ENCODE measurements at places on chromosomes 11 and 22. TPM values are rescaled to one million over a fixed set of nuclear protein-coding genes. Genes with fewer than 3 reads are reported as not detected.
A peak's percentile ranks its signal among the peaks of the same experiment; 100 is the strongest.

- no peak for DNase-seq
These were observed 16.9 kb downstream of the CLMP start for GRCh38 chr11:123178186-123178585.

DNA sequence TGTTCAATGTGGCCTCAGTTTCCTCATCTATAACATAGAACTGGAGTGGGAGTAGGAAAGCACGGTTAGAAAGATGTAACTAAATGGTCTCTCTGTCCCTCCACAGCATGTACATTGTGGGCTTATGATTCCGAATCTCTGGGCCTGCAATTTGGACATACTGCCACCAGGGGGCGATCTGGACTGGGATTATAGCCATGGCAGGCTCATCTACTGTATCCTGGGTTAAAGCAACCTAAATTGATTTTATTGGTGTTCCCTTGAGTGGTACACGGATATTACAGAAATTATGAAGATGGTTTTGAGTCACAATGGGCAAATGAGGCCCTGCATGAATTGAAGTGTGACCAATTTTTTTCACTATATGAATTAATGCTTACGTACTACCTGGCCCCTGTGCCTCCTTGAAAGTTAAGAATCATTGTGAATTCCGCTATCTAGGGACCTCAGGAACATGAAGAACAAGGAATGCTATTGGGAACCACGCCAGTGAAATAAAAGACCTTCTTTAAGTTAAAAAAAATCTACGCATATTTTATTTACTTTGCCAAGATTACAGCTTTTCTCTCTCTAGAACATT lies 32.9 kb downstream of the TST start:
- DNase-seq, result peak; percentile 30

- DNase-seq, result no peak
These were observed 54.4 kb downstream of the BBOX1 start for GRCh38 chr11:27095059-27095458.

GRCh38 chr11:34168642-34169420 lies 63.4 kb downstream of the NAT10 start:
- DNase-seq, result no peak

DNA sequence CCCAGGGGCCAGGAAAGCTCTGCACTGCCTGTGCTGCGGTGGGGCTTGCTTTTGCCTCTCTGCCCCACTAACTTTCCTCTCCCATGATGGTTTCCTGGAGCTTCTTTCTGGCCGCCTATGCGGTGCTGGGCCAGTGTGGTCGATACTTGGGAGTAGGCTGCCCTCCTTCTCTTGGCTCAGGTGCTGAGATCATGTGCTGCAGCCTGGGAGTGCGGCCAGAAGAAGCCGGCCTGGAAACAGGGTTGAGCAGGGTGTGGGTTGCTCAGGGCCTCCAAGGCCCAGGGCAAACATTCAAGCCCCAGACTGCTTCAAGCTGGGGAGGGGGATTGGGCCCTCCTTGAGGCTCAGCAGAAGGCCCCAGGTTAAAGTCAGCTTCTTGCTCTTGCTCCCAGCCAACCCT lies 125.0 kb downstream of the NTM start:
- no peak for DNase-seq

GRCh38 chr11:122226810-122227379 lies 110.9 kb upstream of the BLID start:
- no peak for DNase-seq

DNA sequence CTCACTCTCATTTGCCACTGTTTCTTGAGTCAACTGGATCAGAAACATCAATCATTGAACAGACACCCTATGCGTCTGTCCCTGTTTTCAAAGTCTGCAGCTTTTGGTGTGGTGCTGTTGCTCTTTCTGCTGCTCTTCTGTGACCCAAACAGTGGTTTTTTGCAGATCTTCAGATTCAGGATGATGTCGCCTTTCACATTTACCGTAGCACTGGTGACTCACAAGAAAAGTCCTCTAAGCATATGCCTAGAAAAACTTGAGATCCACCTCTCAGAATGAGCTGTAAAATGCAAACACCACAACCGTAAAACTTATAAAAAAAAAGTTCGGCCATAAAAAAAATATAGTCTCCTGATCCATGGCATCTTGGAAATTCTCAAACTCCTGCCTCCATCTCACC lies 400.4 kb downstream of the NTM start:
- no peak for DNase-seq

DNA sequence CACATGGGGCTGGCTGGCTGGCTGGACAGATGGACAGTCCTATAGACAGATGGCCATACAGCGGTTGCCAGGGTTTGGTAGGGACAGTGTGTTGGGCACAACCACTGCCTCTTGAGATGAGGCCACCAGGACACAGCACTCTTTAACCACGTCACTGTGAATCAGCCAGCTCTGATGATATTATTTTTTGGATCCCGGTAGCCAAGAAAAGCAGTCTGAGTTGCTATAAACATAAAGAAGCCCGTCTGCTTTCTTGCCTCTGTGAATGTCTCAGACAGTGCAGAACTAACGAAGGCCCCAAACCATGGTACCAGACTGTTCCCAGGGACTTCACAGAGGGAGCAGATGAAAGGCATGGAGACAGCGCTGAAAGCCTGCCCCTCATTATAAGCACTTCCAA lies 115.9 kb upstream of the CSNK2A3 start:
- DNase-seq, result no peak

GRCh38 chr22:26588729-26589366 lies 1.1 kb downstream of the TPST2 start:
- no peak for DNase-seq

GRCh38 chr11:56331861-56332491 lies 13.9 kb upstream of the OR8K1 start:
- DNase-seq, result no peak

DNA sequence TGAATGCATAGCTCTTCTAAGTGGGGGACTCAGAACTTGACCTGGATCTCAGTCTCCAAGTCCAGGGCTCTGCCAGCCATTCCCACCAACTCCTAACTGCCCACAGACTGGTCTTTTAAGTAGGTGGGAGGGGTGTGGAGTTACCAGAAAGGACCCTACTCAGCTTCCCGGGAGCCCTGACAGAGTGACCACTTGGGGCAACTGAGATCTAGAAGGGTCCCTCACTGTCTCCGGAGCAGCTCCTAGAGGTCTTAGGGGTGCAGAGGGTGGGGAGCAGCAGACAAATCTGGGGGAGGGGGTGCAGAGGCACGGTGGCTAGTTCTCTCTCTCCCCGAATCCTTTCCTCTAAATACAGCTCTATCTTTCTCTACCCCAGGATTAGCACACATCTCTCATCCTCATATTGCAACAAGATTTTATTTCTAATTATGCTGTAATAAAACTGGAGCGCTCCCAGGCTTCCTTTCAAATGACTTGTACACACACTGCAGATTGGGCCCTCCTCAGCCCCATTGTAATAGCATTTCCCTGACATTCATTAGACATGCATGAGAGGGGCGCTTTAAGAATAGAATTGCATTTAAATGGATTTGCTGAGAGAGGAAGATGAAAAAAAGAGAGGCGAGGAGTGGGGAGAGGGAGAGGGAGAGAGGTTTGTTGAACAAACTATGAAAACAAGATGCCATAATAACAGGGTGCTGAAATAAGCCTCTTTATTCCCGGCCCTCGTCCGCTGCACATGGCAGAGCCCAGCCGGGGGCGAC lies 219.0 kb downstream of the CEP164 start:
- DNase-seq, result no peak

DNA sequence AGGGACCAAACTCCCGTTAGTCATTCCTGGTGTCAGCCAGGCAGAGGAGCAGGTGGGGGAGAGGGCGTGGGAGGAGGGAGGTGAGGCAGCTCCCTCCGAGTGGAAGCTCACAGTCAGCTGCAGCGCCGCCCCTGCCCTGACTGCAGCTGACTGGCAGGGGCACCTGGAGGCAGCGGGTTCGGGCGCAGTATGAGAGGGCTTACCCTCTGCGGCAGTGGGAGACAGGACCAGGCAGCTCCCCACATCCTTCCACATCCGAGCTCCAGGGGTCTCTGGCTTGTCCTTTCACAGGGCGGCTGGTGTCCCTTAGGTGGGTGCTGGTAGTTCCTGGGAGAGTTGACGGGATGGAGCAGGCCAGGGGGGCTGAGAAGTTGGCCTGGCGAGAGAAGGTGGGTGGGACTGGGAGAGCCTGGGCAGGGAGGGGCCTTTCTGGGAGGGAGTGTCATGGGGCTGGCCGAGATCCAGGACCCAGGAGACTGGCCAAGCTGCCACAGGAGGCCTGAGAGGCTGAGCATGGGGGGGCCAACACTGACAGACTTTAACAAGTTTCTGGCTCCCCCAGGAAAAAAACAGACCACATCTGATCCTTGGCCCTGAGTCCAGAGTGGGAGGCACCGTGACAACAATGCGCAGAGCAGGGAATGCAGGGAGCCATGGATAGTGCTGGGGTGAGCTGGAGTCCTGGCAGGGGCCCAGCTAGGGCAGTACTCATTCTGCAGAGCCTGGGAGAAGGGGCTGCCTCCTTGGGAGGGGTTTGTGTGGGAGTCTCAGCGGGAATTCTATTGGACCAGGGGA lies 4.9 kb downstream of the ADORA2A start:
- DNase-seq, result no peak

DNA sequence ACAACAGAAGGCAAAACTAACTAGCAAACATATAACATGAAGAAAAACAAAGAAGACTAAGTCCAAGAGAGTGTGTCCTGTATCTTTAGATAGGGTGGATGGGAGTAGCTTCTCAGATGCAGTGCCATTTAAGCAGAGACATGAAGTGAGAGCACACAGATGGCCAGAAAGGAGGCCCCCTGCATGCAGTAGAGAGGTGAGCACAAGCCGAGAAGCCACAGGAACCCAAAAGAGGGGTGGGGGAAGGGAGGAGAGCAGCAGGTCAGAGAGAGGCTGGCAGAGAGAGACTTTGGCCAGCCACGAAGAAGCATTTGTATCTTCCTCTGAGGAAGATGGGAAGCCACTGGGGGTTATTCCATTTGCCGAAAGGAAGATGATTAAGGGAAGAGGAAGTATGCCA lies 86.7 kb downstream of the NTM start:
- DNase-seq, result no peak

DNA sequence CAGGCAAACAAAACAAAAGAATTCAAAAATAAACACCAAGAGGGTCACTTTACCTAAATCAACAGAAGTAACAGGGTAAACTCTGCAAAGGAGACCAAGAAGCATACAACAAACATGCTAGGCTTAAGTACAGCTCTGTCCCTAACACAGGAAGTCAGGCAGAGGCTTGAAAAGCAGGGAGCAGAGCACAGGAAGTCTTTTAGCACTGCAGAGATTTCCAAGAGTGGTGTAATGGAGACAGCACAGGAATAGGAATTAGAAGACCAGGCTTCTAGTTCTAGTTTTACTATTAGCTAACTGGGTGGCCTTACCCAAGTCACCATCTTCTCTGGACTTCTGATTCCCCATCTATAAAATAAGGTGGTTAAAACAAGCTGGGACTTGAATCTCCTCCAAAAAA lies 1.9 kb downstream of the RBFOX2 start:
- no peak for DNase-seq

DNA sequence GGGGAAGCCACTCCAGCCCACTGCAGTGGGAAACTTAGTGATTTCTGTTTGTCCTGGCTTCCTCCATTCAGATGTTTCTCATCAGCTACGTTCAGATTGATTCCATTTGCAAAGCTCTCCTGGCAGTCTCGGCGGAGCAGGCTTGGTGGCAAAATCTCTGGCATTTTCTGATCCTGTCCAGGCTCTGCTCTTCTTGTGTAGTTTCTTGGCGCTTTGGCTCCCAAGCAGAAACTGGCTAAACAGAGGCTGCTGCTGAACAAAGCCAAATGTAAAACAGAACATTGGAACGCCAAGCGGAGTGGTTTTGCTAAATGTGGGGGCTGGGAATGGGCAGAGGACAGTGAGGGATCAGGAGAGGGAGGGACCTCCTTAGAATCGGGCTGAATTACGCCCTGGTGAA lies 36.7 kb downstream of the ADAMTS8 start:
- DNase-seq, result no peak

Gene PYGM
- 1.8 TPM for total RNA-seq

Gene BIRC3
- 5.3 TPM for total RNA-seq

Gene ALDH3B2
- total RNA-seq, result not detected

Gene ASCL3
- total RNA-seq, result not detected

Gene MLC1
- total RNA-seq, result 0.26 TPM

Gene AASDHPPT
- total RNA-seq, result 21.9 TPM
